Esophagus squamous epithelium (tissue), 5 donors: ENCODE measurements at places on chromosomes 12 and 14.

DNA sequence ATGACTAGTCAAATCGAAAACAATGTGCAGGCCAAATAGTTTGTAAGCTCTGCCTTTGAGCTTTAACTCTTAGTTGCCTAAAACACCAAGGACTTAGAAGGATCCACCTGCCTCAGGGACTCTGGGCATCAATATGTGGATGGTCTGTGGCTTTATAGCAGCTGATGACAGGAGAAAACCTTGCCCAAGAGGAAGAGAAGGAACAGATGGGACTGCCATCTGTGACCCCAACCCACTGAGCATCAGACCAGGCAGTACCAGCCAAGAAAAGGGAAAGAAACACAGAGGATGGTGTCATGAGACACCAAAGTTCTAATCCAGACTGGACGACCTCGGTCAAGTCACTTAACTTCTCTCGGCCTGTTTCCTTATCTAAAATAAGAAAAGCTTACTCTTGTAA, 12.7 kb downstream of the TGFB3 start:
- DNase-seq = no peak

GRCh38 chr14:85958069-85958468, 428.1 kb downstream of the FLRT2 start:
- DNase-seq = no peak

DNA sequence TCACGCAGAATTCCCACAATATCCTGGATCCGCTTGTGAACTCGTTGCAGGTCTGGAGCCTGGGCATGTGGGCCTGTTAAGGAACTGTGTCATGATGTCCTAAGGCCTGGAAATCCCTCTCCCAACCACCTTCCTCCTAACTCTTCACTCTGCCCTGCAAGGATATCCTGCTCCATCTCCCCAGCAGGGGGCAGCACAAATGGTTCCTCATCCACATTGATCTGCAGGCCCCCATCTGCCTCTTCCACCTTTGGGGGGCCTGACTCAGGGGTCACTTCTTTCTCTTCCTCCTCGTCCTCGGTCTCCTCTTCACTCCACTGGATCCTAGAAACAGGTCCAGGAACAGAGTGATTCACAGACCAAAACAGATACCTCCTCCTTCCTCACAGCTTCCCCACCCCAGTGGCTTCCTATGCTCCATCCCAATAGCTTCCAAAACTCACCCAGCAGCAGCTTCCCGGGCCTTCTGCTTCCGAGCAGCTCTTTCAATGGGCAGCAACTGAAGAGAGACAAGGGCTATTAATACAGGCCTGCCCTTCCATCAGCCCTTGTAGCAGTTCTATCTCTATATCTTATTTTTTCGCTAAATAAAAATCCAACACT, 4.5 kb downstream of the NOP2 start:
- no peak for DNase-seq

DNA sequence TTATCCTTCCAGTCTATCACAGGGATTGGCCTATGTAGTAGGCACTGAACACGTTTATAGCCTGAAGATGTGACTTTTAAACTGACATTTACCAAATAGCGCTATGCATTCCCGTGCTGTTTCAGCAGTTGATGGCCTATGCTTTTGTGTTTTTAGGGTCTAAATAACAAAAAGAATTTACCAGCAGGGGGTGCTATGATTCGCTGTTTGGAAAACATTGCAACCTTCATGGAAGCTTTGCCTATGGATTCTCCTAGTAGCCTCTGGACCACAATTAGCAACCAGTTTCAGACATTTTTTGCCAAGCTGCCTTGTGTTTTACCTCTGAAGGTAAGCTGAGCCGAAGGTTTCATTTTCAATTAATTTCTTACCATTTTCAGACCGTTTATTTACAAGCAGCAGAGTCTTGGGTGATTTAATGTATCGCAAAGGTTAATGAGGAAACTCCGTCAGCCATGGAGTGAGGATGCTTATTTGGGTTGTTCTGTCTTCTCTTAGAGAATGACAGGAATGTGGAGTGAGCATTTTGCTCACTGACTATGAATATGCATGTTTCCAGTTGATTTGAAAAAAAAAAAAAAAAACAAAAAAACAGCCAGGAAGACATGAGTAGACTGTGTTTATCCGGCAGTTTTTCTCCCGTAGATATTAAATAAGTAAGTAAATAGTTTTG, 133.1 kb downstream of the PRIMA1 start:
- no peak for DNase-seq

- DNase-seq = no peak
Observed at GRCh38 chr12:20000229-20000849, 368.0 kb upstream of the PDE3A start.

GRCh38 chr12:12660201-12660600, 35.8 kb downstream of the GPR19 start:
- DNase-seq = no peak

- no peak for DNase-seq
Observed at GRCh38 chr12:123971770-123972456, 718 bp downstream of the CCDC92 start.

DNA sequence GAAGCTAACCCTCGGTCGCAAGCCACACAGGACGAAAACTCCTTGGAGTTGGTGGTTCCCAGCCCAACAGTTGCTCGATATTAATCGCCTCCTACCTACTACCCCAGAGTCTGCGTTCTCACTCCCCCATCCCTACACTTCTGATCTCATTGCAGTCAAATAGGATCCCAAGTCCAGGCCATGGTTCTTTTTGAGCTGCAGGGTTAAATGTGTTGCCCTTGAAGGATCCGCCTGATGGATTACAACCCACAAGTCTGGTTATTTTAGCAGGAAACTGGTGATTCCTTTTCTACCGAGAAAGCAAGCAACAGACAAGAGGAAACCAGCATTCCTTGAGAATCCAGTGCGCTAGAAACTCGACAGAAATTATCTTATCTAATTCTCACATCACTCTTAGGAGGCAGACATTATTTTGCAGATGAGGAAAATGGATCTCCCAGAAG, 785 bp upstream of the NIN start:
- DNase-seq = no peak

- DNase-seq = no peak
Observed at GRCh38 chr12:89278169-89278568, 74.1 kb downstream of the DUSP6 start.

- no peak for DNase-seq
Observed at GRCh38 chr12:11868027-11868426, 202.7 kb upstream of the BCL2L14 start.

DNA sequence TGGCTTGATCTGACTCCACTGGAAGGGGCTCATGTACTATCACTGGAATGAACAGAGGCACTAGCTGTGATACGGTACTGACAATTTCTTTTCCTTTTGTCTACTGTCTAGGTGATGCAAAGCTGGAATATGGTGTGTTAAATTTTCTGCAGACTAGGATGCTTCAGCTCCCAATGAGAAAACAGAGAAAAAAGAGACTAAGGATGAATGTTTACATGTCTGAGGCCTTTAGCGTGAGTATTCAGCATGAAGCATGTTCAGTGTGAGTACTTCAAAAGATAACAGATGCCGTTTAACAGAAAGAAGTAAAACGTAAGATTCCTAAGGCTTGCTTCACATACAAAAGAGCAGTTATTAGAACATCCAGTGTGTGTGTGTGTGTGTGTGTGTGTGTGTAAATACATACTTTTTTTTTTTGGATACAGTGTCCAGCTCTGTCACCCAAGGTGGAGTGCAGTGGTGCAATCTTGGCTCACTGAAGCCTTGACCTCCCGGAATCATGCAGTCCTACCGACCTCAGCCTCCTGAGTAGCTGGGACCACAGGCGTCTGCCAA, 92.3 kb upstream of the FERMT2 start:
- DNase-seq = no peak

- no peak for DNase-seq
Observed at GRCh38 chr14:103680491-103681231, 34.6 kb downstream of the XRCC3 start.

DNA sequence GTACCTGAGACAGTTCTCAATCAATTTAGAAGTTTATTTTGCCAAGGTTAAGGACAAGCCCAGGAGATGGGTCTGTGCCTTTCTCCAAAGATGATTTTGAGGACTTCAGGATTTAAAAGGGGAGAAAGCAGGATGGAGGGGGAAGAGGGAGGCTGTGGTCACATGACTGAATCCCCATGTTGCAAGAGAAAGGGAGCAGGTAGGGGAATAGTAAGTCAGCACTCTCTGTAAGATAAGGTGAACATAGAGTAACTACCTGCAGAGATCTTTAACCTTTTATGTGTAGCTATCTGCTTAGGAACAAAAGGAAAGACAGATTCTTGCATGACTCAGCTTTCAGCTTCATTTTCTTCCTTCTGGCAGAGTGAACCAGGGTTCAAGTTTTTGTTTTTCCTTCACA, 25.9 kb downstream of the DGLUCY start:
- no peak for DNase-seq

- no peak for DNase-seq
Observed at GRCh38 chr12:130949806-130950205, 3.9 kb upstream of the ADGRD1 start.
